ENCODE measurements at places on chromosomes 5 and 9.

GRCh38 chr9:134170532-134171315 lies 6.4 kb upstream of the RNU6ATAC start:
- no peak for DNase-seq

DNA sequence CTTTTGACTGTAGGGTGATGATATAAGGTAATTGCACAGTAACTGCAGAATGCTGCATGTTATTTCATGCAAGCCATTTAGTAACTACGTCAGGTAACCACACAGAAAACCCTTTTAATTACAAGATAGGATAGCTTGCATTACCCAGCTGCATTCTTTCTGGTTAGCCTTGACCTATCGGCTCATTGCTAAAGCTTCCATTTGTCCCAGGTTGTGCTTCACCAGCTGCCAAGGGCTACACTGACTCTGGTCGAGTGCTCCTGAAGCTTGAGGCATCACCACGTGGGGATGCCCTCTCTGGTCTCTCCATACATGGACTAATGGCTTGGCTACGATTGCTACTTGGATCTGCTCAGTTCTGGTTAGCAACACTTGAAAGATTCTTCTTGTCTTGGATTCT lies 81.1 kb upstream of the SLC12A2 start:
- no peak for DNase-seq

- DNase-seq = no peak
Measured at GRCh38 chr5:141883184-141883891, 5.1 kb upstream of the PCDH1 start.

DNA sequence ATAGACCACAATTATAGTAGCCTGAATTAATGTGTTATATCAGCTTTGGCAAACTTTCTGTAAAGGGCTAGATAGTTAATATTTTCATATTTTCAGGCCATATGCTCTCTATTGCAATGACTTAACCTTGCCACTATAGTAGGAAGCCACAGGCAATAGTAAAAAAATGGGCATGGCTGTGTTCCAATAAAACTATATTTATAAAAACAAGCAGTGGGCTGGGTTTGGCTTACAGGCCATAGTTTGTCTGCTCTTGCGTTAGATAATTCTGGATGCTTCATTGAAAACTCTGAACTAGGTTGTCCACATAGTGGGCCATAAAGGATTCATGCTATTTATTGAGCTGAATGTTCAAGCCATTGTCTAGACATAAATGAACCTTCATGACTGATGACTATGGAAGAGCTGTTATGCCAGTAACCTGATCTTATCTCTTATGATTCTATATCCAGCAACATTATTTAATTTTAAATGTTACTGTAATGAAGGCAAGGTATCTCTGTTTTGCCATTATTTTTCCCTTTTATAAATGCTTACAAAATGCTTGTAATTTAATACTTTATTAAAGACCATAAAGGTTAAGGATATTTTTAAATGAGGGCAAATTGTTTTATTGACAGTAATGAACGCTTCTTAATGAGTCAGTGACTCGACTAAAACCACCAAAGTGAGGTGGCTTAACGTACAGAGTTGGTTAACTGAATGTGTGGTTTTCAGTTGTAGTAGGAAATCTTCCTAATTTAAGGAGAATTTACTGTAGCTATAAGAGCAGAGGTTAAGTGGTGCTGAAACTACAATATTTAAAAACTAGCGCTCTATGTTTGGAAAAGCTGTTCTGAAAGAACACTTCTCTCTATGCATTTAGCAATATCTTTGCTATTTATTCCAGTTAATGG lies 560.6 kb downstream of the PRR16 start:
- no peak for DNase-seq

DNA sequence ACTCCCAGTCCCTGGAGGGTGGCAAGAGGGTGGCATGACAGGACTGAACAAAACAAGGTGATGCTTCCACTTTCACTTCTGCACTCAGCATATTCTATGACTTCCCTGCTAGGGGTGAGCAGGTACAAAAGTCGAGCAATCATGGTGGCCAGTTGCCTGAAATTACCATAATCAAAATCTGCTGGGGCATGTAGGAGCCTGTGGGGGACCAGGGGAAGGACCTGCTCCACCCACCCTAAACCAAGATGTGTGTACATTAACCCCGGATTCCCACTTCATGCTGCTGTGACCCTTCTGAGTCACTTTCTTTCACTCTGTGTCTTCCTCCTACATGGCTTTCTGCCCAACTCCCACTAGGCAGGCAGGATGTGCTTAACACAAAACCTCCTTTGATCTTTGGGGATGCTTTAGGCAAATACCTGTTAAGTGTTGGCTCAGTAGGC lies 73.3 kb upstream of the PHF24 start:
- DNase-seq = no peak

GRCh38 chr5:60519372-60519771 lies 180.6 kb downstream of the DEPDC1B start:
- DNase-seq = no peak

DNA sequence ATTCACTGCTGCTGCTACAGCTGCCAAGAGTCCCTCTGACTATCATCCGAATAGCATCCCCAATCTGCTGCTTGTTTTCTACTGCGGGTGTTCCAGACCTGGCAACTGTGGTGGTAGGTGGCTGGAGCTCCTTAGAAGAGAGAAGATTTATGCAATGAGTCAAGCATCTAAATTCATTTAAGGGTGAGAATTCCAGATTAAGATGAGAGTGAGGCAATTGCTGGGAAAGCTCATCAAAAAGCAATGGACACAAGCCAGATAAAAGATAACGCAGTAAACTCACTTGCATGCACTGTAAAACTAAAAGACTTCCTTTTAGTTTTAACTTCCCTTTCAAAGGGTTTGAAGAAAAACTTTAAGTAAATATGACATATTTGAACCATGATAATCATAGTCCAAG lies 3.9 kb downstream of the PLK2 start:
- no peak for DNase-seq

DNA sequence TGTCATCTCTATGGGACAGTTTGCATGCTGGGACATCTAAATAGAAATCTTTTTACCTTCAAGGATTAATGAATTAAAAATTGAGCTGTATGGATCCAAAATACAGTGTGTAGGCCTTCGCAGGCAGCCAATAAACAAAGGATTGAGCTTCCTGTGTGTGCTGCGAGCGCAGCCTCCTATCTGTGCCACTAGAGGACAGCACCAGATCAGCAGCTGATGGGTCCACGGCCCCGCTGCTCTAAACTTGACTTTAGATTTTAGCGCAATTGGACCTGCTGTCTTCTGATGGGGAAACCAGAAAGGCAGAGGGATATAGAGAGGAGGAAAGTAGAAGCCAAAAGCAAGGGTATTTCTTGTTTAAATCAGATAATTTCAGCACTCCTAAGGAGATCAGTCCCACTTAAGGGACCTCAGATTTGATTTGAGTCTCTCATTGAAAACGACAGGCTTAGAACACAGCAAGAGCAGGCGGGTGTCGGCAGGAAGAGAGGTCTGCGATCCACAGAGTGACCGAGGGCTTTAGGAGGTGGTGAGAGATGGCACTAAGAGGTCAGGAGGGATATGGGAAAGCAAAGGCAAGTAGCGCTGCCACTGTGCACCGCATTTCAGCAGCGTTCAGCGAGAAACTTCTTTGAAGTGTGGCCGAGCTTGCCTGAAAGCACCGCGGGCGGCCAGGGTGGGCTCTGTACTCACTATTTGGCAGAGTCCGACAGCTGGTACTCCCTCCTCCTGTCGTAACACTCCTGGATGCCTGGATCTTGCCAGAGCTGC lies 214.3 kb downstream of the GNA14 start:
- DNase-seq = peak; percentile 26

GRCh38 chr9:98457726-98458370 lies 202.4 kb upstream of the TBC1D2 start:
- no peak for DNase-seq

- DNase-seq = no peak
Measured at GRCh38 chr9:105979290-105979689, 284.9 kb downstream of the TMEM38B start.

DNA sequence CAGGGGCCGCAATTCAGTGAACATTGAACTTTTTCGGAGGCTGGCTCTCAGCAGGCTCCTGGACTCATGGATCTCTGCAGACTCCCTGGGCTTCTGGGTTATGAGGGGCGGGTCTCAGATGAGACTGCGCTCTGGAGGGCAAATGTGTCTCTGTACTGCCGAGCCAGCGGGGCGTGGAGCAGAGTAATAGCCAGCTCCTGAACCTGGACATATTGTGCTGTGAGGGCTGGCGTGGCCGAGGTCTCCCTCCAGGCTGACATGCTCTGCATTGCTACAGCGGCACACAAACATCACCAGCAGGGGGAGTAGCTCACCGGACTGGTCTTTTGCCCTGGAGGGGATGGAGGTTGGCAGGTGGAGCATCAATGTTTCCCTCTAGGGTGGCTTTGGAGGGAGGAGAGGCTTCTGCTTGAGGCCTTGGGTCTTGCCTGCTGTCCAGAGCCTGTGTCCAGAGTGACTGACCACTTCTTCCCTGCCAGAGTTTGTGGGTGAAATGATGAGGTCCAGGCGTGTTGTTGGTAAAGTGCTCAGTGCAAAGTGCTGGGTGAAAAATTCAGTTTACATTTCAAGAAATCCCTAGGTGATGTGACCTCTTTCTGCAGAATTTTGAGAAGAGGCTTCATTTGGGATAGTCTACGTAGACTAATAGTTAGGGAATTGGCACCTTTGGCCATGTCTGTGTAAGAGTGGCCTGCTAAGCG lies 10.9 kb upstream of the GADD45G start:
- peak; percentile 35 for DNase-seq

- no peak for DNase-seq
Measured at GRCh38 chr9:108831496-108832178, 24.1 kb downstream of the ACTL7B start.

DNA sequence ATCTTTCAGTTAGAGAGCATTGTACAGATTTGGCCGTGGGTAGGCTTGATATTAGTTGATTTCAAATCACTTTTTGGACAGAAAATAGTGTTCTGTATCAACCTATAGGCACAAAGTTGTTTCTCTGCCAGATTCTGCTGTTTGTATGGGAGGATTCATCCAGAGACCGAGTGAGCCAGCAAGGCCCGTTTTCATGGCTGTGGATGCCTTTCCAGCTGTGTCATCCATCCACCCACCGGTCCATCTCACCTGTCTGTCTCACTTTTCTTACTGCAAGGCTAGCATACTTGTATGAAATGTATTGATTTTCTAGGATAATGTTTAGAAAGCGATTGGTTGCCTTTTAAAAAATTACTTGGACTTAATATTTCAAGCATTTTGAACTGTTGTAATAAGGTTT lies 34.4 kb downstream of the ICE1 start:
- no peak for DNase-seq

GRCh38 chr5:68673823-68674180 lies 420.0 kb upstream of the SLC30A5 start:
- no peak for DNase-seq

GRCh38 chr5:112929336-112930081 lies 7.5 kb upstream of the REEP5 start:
- no peak for DNase-seq

DNA sequence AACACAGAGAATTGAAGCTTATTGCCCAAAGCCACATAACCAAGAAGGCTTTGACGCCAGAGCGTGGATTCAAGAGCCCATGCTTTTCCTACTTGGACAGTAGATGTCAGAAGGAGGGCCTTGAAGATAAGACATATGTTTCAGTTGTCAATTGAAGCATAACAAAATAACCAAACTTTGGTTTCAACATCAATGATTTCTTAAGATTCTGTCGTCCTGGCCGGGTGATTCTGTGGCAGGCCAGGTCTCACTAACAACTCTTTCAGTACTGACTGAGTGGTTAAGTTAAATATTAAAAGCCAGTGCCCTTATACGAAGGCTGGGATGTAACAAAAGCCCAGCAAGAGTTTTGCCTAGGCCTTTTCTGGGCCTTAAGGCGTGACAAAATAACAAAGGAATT lies 94.0 kb downstream of the RCL1 start:
- DNase-seq = no peak

- DNase-seq = no peak
Measured at GRCh38 chr9:121021301-121021700, 28.8 kb downstream of the C5 start.

DNA sequence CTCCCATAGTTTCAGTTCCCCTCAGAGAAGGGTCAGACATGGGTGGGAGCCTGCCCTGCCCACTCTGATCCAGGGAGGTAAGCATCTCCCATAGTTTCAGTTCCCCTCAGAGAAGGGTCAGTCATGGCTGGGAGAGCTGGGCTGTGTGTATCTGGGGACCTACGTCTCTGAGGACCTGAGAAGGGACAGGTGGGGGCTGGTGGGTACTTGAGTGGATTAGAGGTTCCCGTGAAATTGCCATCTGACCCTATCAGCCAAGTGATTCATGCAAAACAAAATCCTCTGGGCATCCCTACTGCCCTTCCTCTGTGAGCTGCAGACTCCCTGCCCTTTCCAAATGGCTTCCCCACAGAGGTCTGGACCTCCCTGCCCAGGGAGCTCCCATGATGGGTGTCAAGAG lies 3.9 kb downstream of the ENHO start:
- DNase-seq = no peak

- DNase-seq = no peak
Measured at GRCh38 chr5:50655067-50655809, 11.2 kb upstream of the PARP8 start.

DNA sequence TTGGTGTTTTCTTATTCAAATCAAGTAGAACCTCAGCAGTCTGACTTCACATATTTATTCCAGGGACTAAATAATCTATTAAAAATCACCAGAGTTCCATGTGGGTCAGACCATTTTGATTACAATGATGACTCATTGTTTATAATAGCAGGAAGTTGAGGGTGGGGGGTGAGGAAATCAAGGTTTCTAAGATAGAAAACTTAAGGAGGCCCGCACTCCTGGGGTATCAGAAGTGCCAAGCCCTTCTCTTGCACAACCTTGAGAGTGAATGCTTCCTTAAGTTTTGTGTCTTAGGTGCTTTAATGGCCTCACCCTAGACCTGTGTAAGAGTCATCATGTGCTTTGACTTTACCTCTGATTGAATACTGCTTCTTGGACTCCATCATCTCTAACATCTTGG lies 31.9 kb upstream of the NPR3 start:
- DNase-seq = no peak

DNA sequence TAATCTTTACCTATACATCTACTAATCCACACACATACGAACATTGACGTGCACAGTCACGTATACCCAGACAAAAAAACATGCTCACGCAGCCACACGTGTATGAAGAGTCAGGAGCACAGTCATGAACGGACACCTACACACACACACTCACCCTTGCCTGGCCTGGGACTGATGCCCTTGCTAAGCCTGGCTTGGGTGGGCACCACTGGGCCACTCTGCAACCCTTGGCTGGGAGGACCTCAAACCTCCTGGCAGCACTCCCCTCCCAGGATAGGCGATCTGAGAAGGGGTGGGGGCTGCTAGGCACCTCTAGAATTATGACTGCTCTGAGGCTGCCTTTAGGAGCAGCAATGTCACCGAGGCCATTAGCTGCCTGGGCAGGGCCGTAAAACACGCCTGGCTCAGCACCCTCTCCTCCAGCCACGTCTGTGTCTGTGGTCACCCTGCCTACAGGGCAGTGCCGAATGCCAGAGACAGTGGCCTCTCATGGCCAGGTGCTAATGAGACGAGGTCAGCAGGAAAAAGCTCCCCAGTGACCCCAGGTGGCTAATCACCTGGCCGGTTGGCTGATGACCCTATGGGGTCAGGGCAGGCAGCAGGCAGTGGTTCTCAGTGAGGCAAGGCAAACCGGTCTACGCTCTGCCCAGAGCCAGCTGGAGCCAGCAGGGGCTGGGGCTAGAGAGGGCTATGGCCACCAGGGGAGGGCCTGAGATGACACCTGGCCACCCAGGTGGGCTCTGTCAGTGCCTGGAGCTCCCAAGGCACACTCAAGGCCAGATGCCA lies 33.7 kb upstream of the MVB12B start:
- DNase-seq = no peak

All from stimulated activated naive CD4-positive, alpha-beta T cell (primary cell).